ENCODE measurements at places on chromosomes 7 and 10. TPM values are rescaled to one million over a fixed set of nuclear protein-coding genes. Genes with fewer than 3 reads are reported as not detected.

GRCh38 chr7:96654630-96655188 is 54.9 kb downstream of the SEM1 start:
- H3K36me3 ChIP-seq, result no peaks in the 10 kb centered on the region
- no peak for DNase-seq
- H3K27ac ChIP-seq, result no peak overlapping the region
- no peaks in the 10 kb centered on the region for H3K4me1 ChIP-seq
- no peaks in the 10 kb centered on the region for H3K27me3 ChIP-seq

DNA sequence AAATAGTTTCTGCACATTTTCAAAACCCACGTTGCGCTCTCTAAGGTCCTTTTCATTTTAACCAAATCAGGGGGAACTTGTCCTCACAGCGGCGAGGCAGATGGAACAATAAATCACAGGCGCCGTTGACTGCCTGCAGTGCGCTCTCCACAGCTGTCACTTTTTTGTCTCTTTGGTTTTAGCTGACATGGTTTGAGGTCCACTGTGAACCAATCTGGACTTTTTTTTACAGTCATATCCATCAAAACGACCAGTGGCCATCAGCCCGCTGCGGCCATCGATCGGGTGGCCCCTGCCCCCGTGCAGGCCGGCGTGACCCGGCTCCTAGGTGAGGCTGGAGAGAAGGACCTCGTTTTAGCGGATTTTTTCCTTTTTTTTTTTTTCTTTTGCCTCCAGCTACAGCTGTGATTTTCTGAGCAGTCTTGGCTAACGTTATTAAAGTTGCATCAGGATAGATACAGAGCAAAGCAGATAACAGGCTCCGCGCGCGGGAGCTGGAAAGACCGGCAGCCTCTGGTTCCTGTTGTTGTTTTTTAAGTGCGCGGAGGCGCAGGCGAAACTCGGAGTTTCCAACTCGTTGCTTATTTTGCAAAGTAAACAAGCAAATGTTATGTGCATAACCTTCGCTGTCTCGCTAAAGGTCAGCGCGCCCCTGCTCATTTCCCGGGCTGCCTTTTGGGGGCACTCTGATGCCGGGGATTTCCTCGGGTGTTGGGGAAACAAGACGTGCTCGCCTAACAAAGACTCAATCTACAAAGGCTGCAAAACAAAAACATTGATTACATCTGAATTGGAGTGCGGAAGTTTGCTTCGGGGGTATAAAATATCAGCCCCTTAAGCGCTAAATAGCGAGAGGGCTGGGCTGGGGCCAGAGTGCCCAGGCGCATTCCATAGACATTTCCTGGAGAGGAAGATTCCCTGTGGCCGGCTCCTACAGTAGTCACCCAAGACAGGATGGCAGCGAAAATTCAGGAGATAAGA is 414.8 kb upstream of the MKI67 start:
- peak; percentile 10 for DNase-seq
- H3K4me1 ChIP-seq, result peaks cover 18% of the 10 kb centered on the region

GRCh38 chr7:96578606-96579005 is 131.0 kb downstream of the SEM1 start:
- H3K4me3 ChIP-seq, result no peak overlapping the region
- no peak for DNase-seq
- H3K4me1 ChIP-seq, result no peaks in the 10 kb centered on the region
- H3K36me3 ChIP-seq, result no peaks in the 10 kb centered on the region
- no peaks in the 10 kb centered on the region for H3K27me3 ChIP-seq

GRCh38 chr7:148515728-148516695 is 74.6 kb upstream of the C7orf33 start:
- no peak overlapping the region for H3K4me3 ChIP-seq
- no peaks in the 10 kb centered on the region for H3K4me1 ChIP-seq
- H3K36me3 ChIP-seq, result no peaks in the 10 kb centered on the region
- H3K27ac ChIP-seq, result no peak overlapping the region

GRCh38 chr10:69554611-69555010 is 18.6 kb downstream of the NEUROG3 start:
- H3K4me3 ChIP-seq, result no peak overlapping the region
- no peak for DNase-seq
- H3K36me3 ChIP-seq, result no peaks in the 10 kb centered on the region

DNA sequence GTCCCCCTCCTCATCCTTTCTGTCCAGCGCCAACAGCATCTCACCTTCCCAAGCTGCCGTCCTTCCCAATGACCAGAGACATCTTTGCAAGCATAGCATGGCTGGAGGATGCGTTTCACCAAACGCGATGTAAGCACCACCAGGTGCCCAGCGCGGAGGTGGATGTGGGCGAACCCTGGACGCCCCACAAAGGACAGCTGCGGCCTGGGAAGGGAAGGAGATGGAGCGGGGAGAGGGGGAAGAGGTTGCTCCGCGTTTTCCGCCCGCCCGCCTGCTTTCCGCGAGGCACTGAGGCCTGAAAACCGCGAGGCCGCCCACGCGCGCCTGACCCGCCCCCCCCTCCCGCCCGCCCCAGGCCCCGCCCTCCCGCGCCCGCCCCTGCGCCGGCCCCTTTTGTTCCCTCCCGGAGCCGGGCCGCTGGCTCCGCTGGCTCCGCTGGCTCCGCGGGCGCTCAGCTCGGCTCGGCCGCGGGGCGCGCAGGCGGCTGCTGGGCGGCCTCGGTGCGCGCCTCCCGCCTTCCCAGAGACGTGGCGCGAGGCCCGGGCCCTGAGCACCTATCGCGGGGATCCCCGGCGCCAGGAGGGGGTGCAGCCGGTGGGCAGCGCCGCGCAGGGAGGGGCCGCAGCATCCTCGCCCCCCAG is at the start of gene CLIP2:
Gene CLIP2 (plus strand): TSS at position 390 of the 641 bp plus-strand sequence. CDS start 28,140 bp downstream, outside the sequence.
- peak within 1 kb of the TSS; percentile 58 for H3K4me3 ChIP-seq
- peaks cover 24% of the 10 kb centered on the region for H3K4me1 ChIP-seq
- no peaks in the 10 kb centered on the region for H3K27me3 ChIP-seq
- peak; percentile 81 for DNase-seq
- H3K27ac ChIP-seq, result no peak within 1 kb of the TSS

GRCh38 chr7:116394106-116394505 is 105.4 kb upstream of the CAV2 start:
- H3K4me3 ChIP-seq, result no peak overlapping the region
- H3K27ac ChIP-seq, result no peak overlapping the region
- no peaks in the 10 kb centered on the region for H3K27me3 ChIP-seq
- no peak for DNase-seq

DNA sequence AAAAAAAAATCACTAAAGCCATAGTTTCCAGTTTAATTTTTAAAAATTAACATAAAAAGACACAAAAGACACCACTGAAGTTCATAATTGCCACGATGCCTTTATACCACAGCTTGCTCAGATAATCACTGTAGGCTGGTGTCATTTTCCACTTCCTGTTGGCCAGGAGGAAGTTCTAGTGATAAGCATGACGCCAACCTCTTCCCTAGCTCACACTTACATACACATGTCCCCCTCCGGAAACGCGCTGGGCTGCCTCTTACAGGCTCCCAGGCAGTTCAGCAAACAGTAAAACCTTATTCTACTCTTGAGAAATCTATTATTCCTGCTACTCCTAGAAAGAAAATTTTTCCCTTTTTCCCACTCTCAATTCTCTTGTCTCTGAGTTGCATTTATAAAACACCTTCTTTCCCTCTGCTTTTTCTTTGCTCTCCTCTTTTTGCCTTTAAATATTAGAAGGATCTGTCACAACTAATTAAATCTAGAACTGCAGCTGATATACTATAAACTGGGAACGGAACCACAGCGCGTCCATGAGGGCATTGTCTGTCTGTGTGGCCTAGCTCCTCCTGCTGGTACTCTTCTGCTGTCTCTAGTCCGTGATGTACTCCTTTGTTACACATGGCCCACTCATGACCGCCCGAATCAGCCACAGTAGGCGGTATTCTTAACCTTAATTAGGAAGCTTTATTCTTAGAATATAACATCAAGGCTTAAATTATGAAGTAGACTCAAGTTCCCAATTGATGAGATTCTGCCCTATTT is 664.9 kb downstream of the CNTNAP2 start:
- H3K4me3 ChIP-seq, result no peak overlapping the region
- H3K27me3 ChIP-seq, result no peaks in the 10 kb centered on the region
- H3K27ac ChIP-seq, result no peak overlapping the region
- H3K4me1 ChIP-seq, result no peaks in the 10 kb centered on the region
- H3K36me3 ChIP-seq, result no peaks in the 10 kb centered on the region

DNA sequence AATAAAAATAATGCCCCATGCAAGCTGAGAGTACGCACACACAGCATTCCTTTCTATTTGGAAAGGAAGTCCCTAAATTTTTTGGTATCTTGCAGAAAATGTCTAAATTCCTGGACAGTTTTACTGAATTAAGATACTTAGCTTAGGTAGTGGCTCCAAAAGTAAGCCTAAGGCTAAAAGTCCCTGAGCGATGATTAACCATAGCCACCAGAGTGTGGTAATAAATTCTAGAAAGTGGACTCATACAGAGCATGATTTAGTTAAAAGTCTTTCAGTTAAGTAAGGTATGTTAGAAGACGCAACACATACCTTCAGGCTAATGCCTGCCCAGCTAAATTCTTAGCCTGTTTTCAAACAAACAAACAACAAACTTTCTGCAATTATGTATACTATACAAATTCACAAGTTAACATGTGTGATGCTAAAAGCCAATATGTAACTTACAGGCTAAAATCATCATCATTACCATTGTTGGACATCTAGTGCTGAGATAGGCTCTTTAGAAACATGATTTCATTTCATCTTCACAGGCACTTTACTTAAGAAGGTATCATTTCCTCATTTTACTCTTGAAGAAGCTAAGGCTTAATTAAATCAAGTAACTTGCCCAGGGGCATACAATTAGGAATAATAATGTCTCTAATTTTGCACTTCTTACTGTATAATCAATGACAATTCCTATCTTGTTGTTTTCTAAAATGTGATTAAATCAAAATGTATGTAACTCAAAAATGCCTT is 261.4 kb upstream of the YAE1 start:
- no peak overlapping the region for H3K27ac ChIP-seq
- no peaks in the 10 kb centered on the region for H3K36me3 ChIP-seq
- DNase-seq, result no peak
- no peaks in the 10 kb centered on the region for H3K27me3 ChIP-seq
- no peaks in the 10 kb centered on the region for H3K4me1 ChIP-seq

DNA sequence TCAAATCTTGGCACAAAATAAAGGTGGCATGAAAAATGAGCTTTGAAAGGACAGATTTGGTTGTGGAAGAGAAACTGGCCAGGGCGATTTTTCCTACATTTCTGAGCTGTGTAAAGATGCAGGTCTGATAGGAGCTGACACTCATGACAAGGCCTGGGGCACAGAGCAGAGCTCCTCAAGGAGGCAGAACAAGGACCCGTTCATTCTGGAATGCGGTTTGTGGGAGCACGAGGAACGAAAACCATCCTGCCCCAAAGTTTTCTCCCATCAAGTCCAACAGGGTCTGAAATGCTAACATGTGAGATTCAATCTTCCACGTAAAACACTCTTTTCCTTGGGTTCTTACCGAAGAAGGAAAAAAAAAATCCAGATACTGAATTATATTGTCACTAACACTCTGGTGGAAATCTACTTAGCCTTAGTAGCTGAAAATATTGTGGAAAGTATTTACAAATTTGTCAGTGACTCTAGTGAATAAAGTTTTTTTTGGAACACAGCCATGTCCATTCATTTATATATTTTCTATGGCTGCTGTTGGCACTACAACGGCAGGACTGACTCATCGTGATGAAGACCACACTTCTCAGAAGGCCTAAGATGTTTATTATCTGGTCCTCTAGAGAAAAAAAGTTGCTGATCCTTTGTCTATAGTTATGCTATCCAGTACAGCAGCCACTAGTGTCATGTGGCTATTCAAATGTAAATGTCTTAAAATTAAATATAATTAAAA is 215.7 kb downstream of the BAMBI start:
- DNase-seq, result no peak
- H3K27ac ChIP-seq, result no peak overlapping the region
- no peak overlapping the region for H3K4me3 ChIP-seq

DNA sequence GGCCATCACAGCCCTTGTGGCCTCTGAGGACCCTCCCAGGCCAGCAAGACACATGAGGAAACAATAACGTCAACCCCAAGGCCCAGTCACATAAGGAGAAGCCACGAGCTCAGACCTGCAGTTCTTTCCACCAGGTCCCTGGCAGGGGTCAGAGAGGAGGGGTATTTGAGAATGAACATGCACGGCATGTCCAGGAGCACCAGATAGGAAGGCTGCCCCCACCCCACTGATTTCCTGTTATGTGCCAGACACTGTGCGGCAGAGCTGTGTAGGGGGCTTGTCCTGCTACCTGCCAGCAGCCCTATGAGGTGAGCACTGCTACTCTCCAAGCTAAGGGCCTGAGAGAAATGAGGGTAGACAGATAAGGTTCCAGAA is 40.7 kb upstream of the ZMIZ1 start:
- no peak overlapping the region for H3K4me3 ChIP-seq
- H3K36me3 ChIP-seq, result no peaks in the 10 kb centered on the region
- no peak for DNase-seq
- H3K27ac ChIP-seq, result no peak overlapping the region
- peaks cover 7% of the 10 kb centered on the region for H3K4me1 ChIP-seq
- no peaks in the 10 kb centered on the region for H3K27me3 ChIP-seq

DNA sequence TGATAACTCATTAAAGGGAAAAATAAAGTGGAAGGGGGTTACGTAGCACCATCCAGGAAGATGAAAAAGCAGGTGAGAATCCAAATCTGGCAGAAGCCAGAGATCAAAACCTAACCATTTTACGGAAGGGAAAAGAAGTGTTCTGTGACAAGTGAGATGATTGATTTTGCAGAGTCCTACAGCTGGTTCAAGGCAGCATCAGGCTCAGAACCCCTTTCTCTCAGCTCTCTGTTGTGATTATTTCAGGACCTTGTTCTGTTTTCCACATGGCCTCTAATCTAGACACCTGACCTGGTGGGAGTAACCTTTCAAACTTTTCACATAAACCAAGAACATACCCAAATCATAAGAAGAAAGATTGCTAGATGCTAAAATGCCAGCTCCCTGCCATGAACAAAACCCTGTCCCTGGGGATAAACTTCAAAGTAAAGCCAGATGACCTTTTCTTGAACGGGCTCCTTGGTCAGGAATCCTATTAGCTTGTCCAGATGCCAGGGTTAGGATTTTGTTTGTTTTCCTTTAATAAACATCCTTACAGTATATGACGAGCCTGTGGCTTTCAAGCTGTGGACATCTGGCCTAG is 5.9 kb downstream of the DUSP5 start:
- H3K27ac ChIP-seq, result peak overlapping the region; percentile 60
- H3K27me3 ChIP-seq, result no peaks in the 10 kb centered on the region
- peaks cover 66% of the 10 kb centered on the region for H3K4me1 ChIP-seq
- no peak overlapping the region for H3K4me3 ChIP-seq
- H3K36me3 ChIP-seq, result peaks cover 9% of the 10 kb centered on the region

GRCh38 chr7:50756180-50756579 is 26.5 kb downstream of the GRB10 start:
- H3K4me1 ChIP-seq, result no peaks in the 10 kb centered on the region
- H3K36me3 ChIP-seq, result no peaks in the 10 kb centered on the region
- DNase-seq, result no peak
- no peak overlapping the region for H3K27ac ChIP-seq

- peak overlapping the region; percentile 60 for H3K4me3 ChIP-seq
- H3K4me1 ChIP-seq, result peaks cover 32% of the 10 kb centered on the region
- no peaks in the 10 kb centered on the region for H3K36me3 ChIP-seq
- no peaks in the 10 kb centered on the region for H3K27me3 ChIP-seq
- peak overlapping the region; percentile 98 for H3K27ac ChIP-seq
- peak; percentile 81 for DNase-seq
Observed at GRCh38 chr7:102432442-102433218, 745 bp upstream of the ORAI2 start.

- peaks cover 26% of the 10 kb centered on the region for H3K4me1 ChIP-seq
- no peak overlapping the region for H3K4me3 ChIP-seq
- no peak for DNase-seq
- peak overlapping the region; percentile 14 for H3K27ac ChIP-seq
- no peaks in the 10 kb centered on the region for H3K27me3 ChIP-seq
- H3K36me3 ChIP-seq, result no peaks in the 10 kb centered on the region
Observed at GRCh38 chr10:94208315-94208714, 154.4 kb downstream of the NOC3L start.

Gene CARD11
- total RNA-seq, result 7.7 TPM

Gene MYOF
- total RNA-seq, result 72.3 TPM

Gene FOXP2
- 24.7 TPM for total RNA-seq

Gene HOXA9
- total RNA-seq, result not detected

Gene CFAP43
- total RNA-seq, result 9.9 TPM

Gene EN2
- 0.22 TPM for total RNA-seq

Gene ADRA2A
- total RNA-seq, result 1.0 TPM

Measured in thyroid gland (tissue), 4 donors.